ENCODE measurements at places on chromosomes 12 and 14. TPM values are rescaled to one million over a fixed set of nuclear protein-coding genes. Genes with fewer than 3 reads are reported as not detected.

DNA sequence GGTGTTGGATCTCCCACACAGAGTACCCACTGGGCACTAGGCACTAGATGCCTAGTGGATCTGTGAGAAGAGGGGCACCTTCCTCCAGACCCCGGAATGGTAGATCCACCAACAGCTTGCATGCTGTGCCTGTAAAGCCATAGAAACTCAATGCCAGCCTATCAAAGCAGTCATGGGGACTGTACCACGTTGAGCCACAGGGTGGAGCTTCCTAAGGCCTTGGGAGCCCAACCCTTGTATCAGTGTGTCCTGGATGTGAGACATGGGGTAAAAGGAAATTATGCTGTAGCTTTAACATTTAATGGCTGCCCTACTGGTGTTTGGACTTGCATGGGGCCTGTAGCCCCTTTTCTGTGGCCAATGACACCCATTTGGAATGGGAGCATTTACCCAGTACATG, 1024.9 kb downstream of the TMEM121 start:
- no peak overlapping the region for H3K4me3 ChIP-seq
- no peaks in the 10 kb centered on the region for H3K4me1 ChIP-seq
- DNase-seq, result no peak
- no peaks in the 10 kb centered on the region for H3K36me3 ChIP-seq
- H3K27ac ChIP-seq, result no peak overlapping the region

DNA sequence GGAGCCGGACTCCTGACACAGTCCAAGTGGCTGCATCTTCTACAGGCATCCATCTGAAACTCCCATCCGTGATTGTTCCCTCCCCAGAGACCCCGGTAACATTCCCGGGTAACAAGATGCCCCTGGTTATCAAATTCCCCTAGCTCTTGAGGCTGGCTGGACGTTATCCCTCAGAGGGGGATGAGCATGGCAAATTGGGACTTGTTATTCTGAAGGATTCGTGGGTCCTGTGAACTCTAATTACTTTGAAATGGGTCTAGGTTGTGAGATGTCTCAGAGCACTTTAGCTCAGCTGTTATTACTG, 642 bp upstream of the PAN2 start:
- peak overlapping the region; percentile 56 for H3K4me3 ChIP-seq
- H3K27me3 ChIP-seq, result no peaks in the 10 kb centered on the region
- peaks cover 9% of the 10 kb centered on the region for H3K4me1 ChIP-seq

GRCh38 chr12:94200069-94200468, 51.7 kb downstream of the PLXNC1 start:
- H3K27me3 ChIP-seq, result no peaks in the 10 kb centered on the region
- DNase-seq, result no peak
- H3K27ac ChIP-seq, result no peak overlapping the region

DNA sequence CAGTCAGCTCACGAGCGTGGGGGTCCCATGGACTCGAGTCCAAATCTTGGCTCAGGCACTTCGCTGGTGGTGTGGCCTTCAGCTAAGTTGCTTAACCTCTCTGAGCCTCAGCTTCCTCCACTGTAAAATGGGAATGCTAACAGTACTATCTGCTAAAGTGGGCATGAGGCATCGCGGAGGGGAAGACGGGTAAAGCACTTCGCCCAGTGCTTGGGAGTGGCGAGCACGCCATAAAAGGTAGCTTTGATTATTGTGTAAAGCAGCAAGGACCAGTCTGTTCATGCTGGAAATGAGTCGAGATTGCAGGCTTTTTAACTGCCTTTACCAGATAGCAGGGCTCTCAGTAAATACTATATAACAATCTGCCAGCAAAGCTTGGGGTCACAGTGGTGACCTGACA, 24.5 kb downstream of the HRK start:
- H3K4me3 ChIP-seq, result no peak overlapping the region
- H3K4me1 ChIP-seq, result no peaks in the 10 kb centered on the region

Gene SRP54
- total RNA-seq, result 36.7 TPM

Gene NELL2
- total RNA-seq, result 0.90 TPM

Gene PPP2R5E
- total RNA-seq, result 35.8 TPM

Data from heart right ventricle (tissue), 16 donors.